AG08396 (cell line): ENCODE measurements at places on chromosomes 1 and 21.
A peak's percentile ranks its signal among the peaks of the same experiment; 100 is the strongest.

DNA sequence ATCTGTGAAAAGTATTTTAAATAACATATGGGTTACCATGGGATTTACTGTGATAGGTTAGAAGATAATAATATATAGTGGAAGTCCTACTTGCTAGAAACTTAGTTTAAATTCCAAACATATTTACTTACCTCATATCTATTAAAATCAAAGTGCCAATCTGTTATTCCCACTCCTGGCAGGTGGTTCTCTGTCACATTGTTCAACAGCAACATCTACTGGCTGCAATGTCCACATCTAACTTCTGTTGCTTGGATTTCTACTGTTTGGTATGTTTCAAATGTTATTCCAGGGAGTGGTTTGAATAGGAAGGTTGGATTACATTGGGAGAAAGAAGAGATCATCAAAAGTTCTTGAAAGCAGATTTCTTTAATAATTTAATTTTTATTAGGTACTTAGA lies 122.5 kb upstream of the NCAM2 start:
- no peak for DNase-seq

GRCh38 chr1:38815903-38816627 lies 43.5 kb downstream of the RRAGC start:
- no peak for DNase-seq

GRCh38 chr1:181905944-181906597 lies 155.4 kb downstream of the ZNF648 start:
- DNase-seq: no peak

DNA sequence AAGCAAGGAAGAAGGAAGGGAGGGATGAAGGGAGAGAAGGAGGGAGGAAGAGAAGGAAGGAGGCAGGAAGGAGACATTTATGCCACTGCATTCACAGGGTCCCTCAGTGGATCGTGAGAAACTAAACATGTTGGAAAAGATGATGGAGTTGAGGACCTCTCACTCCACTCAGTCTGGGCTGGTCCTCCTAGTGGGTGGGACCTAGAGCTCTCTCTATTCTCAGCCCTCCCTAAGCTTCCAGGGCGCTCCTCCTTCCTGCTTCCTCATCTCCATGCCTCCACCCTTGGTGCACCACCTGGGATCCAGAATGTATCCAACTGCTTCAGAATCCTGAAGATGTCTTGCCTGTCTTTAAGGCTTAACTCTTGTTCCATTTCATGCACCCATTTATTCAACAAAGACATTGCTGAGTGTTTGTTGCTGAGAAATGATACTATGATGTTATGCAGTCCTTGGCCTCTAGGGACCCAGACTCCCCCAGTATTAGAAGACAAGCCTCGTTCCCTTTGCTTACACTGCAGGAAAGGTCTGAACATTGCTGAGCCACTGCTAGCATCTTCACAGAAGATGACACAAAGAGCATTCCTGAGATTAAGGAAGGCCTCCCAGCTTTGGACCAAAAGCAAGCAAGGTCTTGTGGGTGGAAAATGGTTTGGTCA lies 88.5 kb downstream of the BEND5 start:
- DNase-seq: no peak

- DNase-seq: no peak
Observed at GRCh38 chr1:178713259-178713658, 11.8 kb upstream of the RALGPS2 start.

- no peak for DNase-seq
Observed at GRCh38 chr1:29756901-29757725, 520.8 kb downstream of the PTPRU start.

DNA sequence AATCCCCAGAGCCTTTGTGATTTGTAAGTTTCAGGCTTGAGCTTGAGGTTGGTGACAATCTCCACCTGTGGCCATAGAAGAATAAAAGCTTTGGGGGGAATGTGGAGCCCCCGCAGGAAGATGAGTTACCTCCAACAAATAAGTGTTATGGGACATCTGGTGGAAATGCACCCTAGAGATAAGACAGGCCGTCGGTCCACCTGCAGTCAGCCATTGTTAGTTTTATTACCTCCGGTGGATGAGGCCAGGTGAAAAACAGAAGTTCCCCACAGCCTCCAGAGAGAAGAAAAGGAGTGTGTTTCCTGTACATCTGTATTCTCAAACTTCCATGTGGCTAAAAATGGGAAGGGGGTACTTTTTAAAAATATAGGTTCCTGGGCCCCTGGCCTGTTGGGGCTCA lies 137.4 kb downstream of the KAZN start:
- no peak for DNase-seq

DNA sequence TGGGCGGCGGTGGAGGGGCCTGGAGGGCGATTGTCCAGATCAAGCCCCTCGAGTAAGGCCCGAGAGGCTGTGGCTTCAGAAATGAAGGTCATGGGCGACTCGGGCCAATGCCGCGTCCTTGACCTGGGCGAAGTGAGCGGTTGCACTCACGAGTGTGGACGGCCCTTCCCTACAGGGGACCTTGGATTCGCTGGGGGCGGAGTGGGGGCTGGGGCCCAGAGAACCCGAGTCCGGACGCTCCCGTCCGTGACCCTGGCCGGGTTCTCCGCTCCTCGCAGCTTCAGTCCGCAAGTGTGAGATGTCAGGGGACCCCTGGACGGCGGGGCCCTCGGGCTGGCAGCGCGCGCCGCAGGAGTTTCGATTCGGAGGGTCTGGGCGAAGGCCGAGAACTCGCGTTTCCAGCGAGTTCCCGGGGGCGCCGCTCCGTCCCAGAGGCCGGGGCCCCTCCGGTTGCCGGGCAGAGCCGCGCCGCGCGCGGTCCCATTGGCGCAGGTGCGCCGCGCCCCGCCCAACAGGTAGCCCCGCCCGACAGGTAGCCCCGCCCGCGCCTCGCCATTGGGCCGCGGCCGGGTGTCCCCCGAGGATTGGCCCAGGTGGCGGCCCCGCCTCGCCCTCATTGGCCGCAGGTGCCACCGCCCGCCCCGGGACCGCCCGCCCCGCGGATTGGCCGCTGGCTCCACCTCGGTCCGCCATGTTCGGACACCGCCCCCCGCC lies at the start of gene PRKCZ:
PRKCZ (plus strand) TSS at position 694 of the 714 bp plus-strand sequence. CDS start 220 bp downstream, outside the sequence.
- DNase-seq: no peak

- peak; percentile 72 for DNase-seq
Observed at GRCh38 chr1:161096530-161096929, 1.6 kb upstream of the KLHDC9 start.
